ENCODE measurements at places on chromosomes 12 and 14. TPM values are rescaled to one million over a fixed set of nuclear protein-coding genes. Genes with fewer than 3 reads are reported as not detected.

DNA sequence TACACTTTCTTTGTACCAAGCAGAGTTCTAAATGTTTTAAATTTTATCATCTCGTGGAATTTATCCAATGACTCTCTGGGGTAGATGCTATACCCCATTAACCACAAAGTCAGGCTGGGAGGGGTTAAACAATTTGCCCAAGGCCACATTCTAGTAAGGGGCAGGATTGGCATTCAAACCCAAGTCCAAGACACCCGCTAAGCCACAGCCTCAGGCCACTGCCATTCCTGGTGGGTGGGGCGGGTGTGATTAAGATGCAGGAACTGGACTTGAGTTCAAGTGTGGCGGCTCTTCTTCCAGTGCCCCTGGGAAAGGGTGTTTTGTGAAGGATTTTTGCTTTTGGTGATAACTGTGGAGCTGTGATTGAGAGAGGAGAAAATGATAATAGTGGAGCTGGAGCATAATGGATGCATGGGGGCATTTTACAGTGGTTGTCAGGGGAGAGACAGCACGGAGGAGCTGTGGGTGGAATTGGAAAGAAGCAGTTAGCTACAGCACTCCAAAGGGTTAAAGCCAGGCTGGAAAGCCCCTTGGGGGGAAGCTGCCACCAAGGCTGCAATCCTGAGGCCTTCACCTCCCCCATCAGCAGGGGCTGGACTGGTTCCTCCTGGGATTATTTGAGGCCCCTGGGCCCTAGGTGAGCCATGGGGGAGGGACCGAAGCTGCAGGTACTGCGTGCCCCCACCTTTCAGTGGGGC lies 1.0 kb upstream of the VRTN start:
- DNase-seq = no peak

TMCC3 gene
- 1.5 TPM for total RNA-seq

DNA sequence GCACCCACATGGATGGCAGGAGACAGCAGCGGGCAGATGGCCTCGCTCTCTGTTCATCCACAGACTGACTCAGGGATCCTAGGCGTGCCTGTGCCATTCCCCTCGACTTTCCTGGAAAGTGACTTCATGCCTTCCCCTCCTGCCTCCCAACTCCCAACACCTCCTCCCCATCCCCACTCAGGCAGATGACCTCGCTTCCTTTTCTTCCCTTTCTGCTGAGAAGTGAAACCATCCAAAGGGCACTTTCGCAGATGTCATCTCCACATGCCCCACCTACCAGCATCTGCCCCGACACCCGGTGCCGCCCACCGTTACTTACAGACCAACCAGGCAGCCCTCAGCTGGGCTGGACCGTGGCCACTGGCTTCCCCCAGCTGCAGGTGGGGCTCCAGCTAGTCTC lies 29.6 kb downstream of the BEGAIN start:
- no peak for DNase-seq

GRCh38 chr12:103421402-103421801 lies 74.4 kb downstream of the C12orf42 start:
- no peak for DNase-seq

DNA sequence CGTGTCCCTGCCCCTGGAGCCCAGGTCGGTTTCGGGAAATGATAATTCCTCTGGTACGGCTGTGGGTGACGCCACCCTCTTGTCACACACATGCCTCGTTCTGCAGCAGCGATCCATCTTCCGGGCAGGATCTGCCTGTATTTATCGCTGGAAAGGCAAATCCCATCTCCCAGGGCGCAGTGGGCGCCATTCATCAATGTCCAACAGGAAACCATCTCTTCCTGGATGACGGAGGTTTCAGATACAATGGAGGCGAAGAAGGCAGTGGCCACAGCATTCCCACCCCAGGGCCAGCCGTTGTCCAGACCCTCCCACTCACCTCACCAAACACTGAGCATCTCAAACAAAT lies 74.2 kb downstream of the NOC4L start:
- no peak for DNase-seq

DNA sequence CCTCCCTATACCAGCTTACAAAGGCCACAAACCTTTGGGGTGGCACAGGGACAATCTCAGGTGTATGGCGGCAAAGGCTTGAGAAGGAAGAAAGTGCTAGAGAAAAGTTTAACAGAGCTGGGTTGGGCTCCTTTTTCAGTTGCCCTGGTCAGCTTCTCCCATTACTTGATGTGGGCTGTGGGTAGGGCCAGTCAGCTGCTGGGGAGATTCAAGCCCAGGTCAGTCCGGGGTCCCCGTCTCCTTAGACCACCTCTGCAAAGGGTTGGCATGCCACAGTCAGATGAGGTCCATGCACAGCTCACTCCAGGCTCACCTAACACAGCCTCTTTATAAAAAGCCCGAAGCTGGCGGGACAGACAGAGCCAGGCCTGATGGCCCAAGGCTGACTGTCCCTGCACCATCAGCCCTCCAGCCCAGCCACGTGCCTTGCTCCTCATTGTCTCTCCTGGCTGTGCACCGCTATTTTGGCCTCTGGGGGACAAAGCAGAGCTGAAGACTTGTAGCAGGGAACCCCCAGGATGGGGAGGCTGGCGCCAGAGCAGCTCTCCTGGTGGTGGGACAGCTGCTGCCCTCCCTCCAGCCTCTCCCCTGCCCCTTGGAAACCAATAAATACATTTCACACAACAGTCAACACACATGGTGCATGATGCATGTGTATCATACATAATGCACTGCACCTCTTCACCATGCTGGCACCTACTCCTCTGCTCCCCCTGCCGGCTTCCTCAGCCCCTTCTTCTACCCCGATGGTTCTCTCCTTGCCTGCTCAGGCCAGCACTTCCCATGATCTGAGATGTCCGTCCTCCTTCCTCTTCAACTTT lies 61.7 kb upstream of the DDX11 start:
- no peak for DNase-seq

MDM2 gene
- total RNA-seq = 38.1 TPM

- no peak for DNase-seq
Measured at GRCh38 chr14:74169906-74170305, 69.3 kb upstream of the VSX2 start.

All from Right ventricle myocardium superior (tissue), 1 donor.